GM23248 (cell line): ENCODE measurements at places on chromosomes 6 and 20.
A peak's percentile ranks its signal among the peaks of the same experiment; 100 is the strongest.

DNA sequence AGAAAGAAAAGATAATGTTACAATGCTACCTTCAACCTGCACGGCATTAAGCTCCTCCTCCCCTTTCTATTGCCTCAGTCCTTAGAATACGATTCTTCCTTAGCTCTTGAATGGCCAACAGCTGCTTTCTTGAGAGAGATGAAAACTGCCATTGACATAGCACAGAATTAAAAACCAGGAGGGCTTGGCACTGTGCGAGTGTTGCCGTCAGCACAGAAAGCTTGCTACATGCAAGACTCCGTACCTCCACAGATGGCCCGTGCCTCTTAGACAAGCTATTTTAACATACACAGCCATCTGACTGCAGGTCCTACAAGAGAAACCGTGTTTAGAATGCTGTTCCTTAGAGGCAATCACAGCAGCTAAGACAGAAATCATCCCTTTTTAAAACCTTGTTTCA is 51.7 kb downstream of the ALDH5A1 start:
- DNase-seq = no peak

GRCh38 chr6:13412639-13413465 is 74.5 kb downstream of the GFOD1 start:
- DNase-seq = no peak

DNA sequence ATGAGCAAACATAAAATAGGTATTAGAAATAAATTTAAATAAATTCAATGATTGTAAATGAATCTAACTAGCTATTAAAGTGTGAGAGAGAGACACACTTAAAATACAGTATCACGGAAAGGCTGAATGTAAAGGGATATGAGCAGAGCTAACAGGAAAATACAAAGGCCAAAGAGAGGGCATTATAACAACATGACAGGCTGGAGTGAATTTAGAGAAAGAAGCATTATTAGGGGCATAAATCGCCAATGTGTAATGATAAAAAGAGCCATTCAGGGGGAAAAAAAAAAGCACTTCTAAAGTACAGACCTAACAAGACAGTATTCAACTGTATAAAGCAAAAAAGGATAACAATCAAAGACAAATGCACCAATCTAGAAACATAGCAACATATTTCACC is 28.1 kb downstream of the DACT2 start:
- DNase-seq = no peak

DNA sequence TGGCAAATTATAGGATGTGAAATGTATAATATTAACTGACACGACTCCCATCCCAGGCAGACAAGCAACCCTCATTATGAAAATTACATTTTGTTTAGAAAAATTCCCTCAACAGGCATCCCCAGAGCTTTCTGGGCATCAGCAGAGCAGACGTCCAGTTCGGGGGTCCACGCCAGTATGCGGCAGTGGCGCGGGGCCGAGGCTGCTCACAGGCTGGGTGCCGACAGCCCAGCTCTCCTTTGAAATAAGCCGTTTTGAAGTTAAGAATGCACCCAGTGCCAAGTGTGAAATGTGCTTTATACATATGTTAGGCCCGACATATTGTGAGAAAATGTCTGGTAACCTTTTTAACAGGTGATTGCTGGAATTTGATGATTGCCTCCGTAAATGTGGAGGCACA is 50.4 kb downstream of the RPP40 start:
- no peak for DNase-seq

DNA sequence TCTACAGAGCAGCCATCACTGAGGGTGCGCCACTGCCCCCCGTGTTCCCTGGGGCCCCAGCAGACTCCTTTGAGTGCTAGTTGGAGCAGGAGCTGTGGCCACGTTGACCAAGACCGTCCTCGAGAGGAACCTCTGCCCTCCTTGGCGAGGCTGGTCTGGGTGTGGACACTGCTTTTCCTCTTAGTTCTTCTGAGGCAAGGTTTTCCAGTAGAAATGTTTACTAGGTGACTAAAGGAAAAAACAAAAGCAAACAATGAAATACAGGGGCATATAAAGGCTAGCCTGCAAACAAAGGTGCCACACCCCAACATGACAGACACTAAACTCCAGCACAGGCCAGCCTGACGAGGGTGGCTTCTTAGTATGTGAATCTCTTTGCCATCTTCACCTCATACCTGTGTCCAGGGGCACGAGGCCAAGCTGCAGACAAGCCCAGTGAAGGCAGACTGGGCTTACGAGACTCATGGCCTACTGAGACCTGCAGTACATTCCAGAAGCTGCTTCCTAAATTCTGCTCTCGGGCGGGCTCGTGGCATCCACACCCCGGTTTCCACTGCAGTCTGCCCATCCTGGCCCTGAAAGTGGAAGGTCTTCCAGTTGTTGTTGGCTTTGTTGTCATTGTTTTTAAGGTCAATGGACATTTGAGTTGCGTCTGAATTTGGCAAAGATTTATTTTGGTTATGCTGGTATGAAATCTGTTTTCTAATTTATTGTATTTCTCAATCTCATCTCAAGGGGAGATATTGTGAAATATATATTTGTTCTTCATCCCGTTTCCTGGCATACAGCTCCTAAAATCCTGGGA is 39.2 kb downstream of the FAM50B start:
- peak; percentile 21 for DNase-seq

DNA sequence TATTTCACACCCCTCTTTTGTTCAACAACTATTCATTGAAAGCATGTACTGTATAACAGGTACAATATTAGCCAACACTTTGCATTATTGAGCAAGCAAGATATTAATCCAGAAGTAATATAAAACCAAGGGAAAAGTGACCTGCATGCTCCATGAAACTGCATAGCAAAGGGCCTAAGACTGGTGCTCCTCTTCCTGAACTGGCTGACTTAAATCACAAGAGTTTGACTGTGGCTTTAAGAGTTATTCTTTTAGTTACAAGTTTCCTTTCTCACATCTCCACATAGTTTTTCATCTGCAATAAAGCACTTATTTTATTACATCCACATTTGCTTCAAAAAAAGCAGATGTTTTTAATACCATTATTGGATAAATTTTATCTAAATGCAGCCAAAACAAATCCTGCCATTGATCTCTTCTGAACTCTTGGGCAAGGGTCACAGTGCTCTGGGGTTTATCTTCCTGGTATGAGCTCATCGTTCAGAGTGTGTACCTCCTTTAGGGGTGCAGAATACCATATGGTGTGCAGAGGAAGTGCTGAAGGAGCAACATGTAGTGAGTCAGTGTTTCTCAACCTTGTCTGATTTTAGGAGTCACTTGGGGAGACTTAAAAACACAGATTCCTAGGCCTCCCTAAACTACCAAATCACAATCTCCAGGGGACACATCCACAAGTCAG is 1225.9 kb upstream of the MAP3K7 start:
- no peak for DNase-seq

GRCh38 chr6:41022294-41022693 is 16.7 kb downstream of the UNC5CL start:
- peak; percentile 18 for DNase-seq

DNA sequence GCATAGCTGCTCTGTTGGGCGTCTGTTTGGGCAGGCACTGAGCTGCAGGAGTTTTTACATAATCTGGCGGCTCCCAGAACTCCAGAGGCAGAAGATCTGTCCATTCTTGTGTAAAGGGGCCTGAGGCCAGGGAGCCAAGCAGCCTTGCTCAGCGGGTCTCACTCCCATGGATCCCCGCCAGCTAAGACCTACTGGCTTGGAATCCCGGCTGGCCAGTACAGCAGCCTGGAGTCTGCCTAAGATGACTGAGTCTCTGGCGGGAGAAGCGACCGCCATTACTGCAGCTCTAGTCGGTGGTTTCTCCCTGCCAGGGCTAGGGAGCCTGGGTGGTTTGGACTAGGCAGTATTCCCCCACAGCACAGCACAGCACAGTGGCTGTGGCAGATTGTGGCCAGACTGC is 268.4 kb upstream of the SYNCRIP start:
- no peak for DNase-seq

GRCh38 chr6:1094306-1094705 is 217.6 kb upstream of the FOXQ1 start:
- DNase-seq = peak; percentile 73

DNA sequence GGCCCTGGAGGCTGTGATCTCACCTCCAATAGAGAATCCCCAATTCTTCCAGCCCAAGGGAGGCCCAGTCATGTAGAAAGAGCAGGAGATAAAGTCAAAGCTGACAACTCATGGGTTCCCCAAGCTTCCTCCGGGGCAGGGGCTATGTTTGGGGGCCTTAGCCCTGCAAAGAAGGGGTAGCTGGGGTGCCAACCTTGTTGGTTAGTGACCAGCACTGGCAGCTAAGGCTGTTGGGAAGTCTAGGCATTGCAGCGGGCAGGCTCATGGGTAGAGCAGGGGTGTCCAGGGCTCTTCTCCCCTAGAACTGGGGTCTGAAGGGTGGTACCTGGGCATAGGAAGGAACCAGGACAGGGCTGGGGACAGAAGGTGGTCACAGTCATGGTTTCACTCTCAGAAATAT is 36.4 kb downstream of the TGM2 start:
- no peak for DNase-seq
